ENCODE measurements at places on chromosomes 4 and X.

- DNase-seq = no peak
Measured at GRCh38 chr4:111631215-111631999, 513.8 kb upstream of the FAM241A start.

- no peak for DNase-seq
Measured at GRCh38 chr4:35541146-35541887, 703.0 kb downstream of the ARAP2 start.

DNA sequence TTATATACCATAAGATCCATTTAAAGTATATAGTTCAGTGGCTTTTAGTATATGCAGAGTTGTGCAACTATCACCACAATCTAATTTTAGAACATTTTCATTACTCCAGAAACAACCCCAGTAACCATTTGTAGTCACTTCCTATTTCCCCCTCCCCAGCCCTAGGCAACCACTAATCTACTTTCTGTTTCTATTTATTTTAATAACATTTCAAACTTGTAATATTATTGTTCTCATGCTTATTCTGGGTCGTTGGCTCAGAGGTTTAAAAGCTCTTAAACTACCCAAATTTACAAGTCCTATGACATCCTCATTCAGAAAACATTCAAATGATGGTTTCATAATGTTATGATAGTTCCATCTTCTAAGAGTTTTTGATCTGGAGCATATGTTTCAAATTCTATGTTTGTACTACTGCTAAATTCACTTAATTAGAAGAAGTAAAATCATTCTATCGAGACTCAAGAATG, 18.4 kb downstream of the XIAP start:
- no peak for DNase-seq

DNA sequence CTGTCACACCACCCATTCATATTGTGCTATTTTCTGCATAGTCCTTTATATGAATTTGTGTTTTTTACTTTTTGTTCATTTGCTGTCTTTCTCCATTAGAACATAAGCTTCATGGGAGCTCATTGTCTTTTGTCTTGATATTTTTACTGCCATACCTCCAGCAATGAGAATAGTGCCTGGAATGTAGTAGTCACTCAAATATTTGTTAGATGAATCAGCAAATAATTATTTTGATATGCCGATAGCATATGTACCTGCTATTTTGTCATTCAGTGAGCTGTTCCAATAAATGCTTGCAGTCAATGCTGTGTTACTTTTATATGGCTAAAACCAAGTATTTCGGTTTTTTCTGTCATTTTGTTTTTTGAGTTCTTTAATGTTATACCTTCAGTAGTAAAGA, 43.5 kb upstream of the SLC25A31 start:
- DNase-seq = no peak

DNA sequence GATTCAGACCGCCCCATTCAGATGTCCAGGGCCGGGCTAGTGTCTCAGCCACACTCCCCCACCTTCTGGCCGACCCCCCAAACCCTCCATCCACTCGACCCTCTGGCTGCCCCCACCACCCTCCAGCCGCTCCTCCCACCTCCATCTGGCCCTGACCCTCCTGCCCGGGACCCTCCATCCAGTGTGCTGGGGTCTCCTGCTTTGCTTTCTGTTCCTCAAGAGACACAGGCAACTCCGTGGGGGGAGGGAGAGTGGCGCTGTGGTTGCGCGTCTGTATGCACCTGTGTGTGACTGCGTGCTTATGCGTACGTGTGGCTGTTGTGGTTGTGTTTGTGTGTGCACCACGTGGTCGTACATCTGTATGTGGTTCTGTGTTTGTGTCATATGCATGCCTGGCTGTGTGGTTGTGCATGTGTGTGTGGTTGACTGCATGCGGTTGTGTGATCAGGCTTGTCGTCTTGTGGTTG, 33.3 kb downstream of the CPLX1 start:
- no peak for DNase-seq

- no peak for DNase-seq
Measured at GRCh38 chrX:134502686-134503085, 42.7 kb downstream of the HPRT1 start.

- no peak for DNase-seq
Measured at GRCh38 chrX:14164828-14165227, 135.1 kb upstream of the GEMIN8 start.

DNA sequence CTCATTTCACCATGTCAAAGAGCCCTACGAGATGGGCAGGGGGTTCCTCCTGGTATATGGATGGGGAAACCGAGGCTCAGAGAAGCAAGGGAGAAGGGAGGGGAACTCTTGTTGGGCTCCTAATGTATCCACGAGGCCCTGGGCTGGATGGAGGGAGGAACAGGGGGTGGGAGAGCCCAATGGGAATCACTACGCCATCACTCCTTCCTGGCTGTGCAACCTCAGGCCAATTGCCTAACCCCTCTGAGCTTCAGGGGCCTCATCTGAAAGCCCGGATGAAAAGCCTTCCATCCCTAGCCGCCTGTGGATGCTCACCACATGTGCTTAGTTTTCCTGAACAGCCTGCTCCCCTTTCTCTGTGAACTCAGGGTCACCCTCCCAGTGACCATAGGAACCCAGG, 57.8 kb downstream of the PPP2R2C start:
- no peak for DNase-seq

DNA sequence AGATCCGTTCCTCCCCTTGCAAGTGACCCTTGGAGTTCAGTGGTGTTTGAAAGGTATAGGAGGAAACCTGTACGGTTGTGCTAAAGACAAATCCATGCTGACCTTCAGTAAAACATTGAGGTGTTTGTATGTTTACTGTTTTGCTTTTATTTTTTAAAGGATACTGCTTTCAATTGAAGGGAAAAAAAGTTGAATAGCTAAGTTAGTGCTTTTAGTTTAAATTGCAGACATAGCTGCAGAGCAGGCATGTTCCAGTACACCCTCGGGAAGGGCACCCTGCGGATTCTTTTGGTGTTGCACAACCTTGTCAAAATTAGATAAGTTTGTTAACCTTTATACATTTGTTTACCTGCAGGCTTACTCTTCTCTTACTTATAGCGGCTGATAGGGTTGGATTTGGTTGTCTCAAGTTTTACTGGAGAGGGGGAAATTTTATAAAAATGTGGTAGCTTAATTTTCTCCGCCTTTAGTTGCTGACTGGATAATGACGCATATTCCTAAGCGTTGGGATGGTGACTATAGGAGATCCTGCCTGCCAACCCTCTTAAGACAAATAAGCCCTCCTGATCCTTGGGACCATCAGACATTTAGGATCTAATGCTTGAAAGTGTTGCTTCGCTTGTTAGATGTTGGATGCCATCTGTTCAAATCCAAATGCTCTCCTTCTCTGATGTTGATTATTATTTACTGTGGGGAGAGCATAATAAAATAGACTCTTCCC, 2.0 kb downstream of the RAPGEF2 start:
- DNase-seq = no peak

DNA sequence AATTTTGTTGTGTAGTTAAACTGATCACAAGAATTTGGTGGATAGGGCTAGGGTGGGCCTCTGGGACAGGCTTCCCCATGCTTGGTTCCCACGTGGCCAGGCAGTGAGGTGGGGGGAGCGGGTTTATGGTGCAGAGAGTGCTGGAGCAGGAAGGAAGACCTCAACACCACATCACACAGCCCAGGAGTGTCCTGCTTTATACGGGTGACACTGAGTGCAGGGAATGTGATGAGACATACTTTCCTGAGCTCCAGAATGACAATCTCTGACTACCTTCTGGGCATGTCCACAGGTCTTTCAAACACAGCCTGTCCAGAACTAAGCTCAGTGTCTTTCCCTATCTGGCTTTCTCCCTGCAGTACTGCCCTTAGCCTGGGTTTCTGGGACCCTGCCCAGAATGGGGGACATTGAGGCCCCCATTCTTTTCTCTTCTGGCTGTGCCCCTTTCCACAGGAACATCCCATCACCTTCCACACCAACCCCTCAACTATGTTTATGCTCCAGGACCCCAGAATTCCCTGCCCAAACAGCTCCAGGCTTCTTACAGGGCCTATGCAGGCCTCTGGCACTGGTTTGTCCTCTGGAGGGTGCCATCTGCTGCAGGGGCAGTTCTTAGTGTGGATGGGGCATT, 36.5 kb upstream of the RASL11B start:
- no peak for DNase-seq

GRCh38 chr4:100493756-100494155, 24.1 kb downstream of the EMCN start:
- no peak for DNase-seq

GRCh38 chrX:97563531-97564133, 679.9 kb downstream of the RPA4 start:
- peak; percentile 21 for DNase-seq

DNA sequence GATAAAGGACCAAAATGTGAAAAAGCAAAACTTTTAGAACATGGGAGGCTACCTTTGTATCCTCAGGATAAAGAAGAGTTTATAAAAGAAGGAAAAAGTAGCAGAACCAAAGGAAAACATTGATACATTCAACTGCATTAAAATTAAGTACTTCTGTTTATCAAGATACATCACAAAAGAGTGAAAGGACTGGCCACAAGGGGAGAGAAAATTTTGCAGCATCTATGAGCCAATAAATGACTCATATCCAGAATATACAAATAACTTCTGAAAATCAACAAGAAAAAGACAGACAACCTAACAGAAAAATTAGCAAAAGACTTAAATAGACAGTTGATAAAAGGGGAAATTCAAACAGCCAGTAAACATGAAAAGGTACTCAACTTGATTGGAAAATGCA, 177.1 kb downstream of the RBMX2 start:
- no peak for DNase-seq

DNA sequence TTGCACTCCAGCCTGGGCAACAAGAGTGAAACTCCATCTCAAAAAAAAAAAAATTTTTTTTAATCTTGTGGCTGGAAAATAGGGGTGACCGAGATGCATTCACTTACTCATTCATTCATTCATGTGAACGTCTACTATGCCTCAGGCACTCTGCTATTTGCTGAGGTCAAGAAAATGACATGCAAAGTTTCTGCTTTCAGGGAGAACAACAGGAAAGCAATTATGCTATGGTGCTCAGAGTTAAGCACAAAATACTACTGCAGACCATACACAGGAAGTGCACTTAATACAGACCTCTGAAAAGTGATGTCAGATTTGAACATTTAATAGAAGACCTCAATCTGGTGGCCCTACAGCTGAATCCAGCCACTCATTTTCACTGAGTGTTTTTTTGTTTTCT, 59.6 kb upstream of the DUSP21 start:
- DNase-seq = no peak

- peak; percentile 20 for DNase-seq
Measured at GRCh38 chr4:184506527-184507121, 32.3 kb upstream of the IRF2 start.

GRCh38 chrX:65528293-65528692, 6.3 kb downstream of the LAS1L start:
- DNase-seq = no peak

DNA sequence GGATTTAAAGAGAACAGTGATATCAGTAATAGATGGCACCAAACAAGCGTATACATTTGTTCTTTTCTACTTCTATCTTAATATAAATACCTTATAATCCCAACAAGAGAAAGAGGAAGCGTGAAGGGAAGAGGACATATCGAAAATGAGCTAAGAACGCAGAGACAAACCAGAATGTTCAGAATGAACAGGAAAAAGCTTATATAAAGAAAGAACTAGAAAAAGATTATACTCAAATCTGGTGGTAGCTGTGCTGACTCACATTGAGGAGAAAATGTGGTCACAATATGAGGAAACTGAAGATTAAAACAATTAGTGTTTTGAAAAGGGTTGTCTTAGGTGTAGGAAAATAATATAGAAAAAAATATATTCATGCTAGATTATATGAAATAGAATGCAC, 2.0 kb upstream of the GPR34 start:
- no peak for DNase-seq

- DNase-seq = no peak
Measured at GRCh38 chr4:147981305-147981704, 249.4 kb downstream of the ARHGAP10 start.

DNA sequence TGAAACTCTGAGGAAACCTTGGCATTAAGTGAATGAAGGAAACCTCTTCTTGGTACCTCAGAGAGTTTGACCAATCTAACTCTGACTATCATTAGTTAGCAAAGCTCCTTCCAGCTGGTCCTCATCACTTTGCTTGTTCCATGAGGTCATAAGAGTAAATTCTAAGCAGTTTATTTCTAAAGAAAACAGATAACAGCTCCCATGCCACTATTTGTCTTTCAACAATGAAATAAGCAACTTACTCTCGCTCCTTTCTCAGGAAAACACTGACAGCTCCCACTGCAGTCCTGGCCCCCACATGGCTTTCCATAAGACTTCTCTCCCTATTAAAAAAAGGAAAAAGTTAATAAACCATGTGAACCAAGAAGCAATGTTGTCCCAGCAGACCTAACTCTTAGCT, 127.7 kb downstream of the COL4A6 start:
- no peak for DNase-seq

DNA sequence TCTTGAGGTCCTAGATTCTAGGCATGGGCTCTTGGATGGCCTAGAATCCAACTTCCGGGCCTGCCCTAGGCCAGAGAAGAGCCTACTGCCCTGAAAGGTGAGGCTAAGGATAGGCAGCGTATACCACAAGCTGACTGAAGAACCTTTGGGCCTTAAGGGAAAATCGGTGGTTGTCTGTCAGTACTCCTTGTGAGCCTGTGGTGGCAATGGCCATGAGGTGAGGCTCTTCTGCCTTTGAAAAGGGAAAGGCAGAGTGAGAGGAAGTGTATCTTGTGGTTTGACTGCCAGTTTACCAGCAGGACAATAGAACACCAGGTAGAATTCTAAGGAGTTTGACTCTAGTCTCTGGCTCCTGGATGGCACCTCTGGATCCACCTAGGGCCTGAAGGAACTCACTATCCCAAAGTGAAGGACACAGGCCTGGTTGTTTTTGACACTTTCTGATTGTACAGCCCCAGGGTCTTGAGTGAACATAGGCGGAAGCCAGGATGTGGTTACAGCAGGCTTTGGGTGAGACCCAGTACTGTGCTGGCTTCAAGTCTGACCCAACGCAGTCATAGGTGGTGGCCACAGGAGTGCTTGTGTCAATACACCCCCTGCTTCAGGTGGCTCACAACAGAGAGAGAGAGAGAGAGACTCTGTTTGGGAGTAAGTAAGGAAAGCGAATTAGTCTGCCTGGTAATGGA, 20.9 kb downstream of the ITIH6 start:
- DNase-seq = no peak

GRCh38 chr4:71095545-71095944, 102.1 kb downstream of the DCK start:
- no peak for DNase-seq

DNA sequence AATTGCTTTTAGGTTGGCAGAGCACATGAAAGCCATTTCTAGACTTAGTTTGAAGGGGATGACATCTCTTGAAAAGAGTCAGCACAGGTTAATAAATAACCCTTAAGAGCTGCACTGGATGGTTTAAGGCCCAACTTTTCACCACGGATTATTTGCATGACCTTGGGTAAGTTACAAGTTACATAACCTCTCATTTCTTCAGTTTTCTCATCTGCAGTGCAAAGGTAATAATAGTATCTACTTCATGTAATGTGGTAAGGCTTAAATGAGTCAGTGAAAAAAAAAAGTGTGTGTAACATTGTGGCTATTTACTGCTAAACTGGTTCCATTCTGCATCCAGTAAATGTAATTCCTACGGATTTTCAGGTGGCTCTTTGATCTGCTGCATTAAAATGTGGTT, 715.8 kb downstream of the CCSER1 start:
- DNase-seq = no peak

GRCh38 chr4:80058740-80059139, 14.3 kb downstream of the ANTXR2 start:
- no peak for DNase-seq

GRCh38 chr4:7904952-7905915, 34.4 kb downstream of the AFAP1 start:
- no peak for DNase-seq

GRCh38 chr4:77172336-77172735, 15.3 kb downstream of the CCNG2 start:
- DNase-seq = no peak

GRCh38 chrX:37817579-37817978, 29.8 kb downstream of the DYNLT3 start:
- DNase-seq = no peak
